GM23248 (cell line): ENCODE measurements at places on chromosomes 1 and 21.

DNA sequence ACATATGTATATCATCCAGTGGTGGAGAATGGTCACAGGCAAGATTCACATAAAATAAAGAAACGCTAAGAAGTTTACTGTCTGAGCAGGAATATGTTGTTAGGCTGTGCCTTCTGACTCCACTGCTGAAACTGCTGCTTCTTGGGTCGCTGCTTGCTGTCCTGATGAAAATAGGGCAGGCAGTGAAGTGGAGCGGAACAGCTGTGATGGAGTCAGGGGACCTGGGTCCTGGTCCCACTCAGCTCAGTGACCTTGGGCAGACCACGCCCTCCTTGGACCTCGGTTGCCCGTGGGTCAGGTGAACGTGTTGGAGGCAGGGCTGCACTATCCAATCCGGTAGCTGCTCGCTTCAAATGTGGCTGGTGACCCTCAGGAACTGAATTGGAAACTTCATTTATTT lies 33.4 kb upstream of the IFFO2 start:
- no peak for DNase-seq

DNA sequence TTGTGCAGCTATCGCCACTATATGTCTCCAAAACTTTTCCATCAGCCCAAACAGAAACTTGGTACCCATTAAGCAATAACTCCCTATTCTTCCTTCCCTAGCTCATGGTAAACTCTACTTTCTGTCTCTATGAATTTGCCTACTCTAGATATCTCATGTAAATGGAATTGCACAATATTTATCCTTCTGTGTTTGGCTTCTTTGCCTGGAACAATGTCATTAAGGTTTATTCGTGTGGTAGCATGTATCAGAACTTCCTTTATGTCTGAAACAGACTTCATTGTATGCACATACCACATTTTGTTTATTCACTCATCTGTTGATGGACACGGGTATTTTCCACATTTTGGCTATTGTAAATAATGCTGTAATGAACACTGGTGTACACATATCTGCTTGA lies 40.7 kb upstream of the CD34 start:
- no peak for DNase-seq

- peak; percentile 92 for DNase-seq
Measured at GRCh38 chr1:172654535-172654934, 4.4 kb upstream of the FASLG start.

GRCh38 chr1:102191723-102192122 lies 195.0 kb upstream of the OLFM3 start:
- peak; percentile 12 for DNase-seq

- DNase-seq = no peak
Measured at GRCh38 chr1:153916297-153916696, 6.5 kb downstream of the GATAD2B start.

DNA sequence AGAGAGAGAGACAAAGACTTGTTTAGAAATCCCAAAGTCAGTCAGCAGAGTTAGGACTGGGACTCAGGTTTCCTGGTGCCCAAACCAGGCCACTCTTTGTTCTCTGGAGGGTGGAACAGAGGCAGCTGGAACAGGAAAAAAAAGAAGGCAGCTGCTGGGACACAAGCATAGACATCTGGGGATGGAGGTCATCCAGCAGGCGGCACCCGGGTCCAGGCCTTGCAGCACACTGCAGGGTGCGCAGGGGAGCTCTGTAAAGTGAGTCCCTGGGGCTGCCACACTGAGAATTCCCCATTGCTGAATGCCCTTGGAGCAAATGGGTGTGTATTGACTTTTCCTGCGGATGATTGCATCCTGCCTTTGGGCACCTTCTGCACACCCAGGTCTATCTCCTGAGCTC lies 222.9 kb upstream of the CSF3R start:
- DNase-seq = no peak
